ENCODE measurements at places on chromosomes 2 and 18.
A peak's percentile ranks its signal among the peaks of the same experiment; 100 is the strongest.

- no peak for DNase-seq
Observed at GRCh38 chr18:78406743-78407465, 572.7 kb upstream of the SALL3 start.

- no peak for DNase-seq
Observed at GRCh38 chr2:57907411-57907810, 139.2 kb upstream of the VRK2 start.

GRCh38 chr18:62523631-62524439 is 1.0 kb downstream of the ZCCHC2 start:
- DNase-seq, result peak; percentile 42

GRCh38 chr2:174076040-174076439 is 110.9 kb upstream of the SP3 start:
- DNase-seq, result no peak

DNA sequence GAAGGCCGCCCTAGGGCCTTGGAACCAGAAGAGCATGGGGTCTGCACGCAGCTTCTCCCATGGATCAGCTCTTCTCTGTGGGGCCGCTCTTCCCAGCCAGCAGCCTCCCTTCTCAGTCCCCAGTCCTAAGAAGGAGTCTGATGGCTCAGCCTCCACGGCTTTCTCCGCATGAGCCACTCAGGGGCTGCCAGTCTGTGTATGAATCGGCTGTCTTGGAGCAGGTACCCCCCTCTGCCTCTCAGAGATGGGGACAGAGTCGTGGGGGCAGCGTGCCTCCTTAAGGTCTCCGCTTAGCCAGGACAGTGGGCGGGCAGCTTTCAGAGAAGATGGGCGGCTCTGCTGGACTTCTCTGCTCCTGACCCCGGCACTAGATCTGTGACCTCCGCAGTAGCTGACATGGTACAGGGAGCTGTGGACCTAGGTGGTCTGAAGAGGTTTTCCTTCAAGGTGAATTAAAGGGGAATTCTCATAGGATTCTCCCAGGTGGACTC is 21.6 kb downstream of the INPP5D start:
- no peak for DNase-seq

DNA sequence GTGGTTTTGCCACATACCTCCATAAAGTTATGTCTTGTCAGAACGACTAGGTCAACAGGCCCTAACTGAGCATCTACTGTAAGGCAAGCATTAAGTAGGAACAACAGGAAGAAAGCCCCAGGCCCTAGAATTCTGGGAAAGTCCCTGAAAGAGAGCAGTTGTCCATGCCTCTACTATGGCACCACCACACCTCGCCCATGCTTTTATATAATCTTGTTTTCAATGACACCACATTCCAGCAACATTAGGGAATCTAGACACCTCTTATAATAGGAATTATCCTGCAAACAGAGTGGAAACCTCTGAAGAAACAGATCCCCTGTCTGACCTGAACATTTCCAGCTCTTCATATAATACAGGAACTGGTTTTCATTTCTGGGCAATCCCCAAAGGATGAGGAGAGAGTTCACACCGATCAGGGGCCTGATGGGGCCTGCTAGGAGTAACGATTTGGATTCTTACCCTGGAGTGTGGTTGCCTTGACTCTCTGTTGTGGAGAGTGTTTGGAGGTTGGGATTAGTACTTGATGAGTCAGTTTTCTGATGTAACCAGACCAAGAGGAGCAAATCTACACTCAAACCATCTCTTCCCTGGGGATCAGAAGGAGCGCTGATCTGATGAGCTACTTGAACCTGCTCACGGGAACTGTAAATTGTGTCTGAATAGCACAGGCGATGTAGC is 31.9 kb upstream of the CEP68 start:
- no peak for DNase-seq

GRCh38 chr2:80896576-80896975 is 592.0 kb upstream of the LRRTM1 start:
- DNase-seq, result no peak

- no peak for DNase-seq
Observed at GRCh38 chr18:24695168-24695567, 234.7 kb downstream of the HRH4 start.

DNA sequence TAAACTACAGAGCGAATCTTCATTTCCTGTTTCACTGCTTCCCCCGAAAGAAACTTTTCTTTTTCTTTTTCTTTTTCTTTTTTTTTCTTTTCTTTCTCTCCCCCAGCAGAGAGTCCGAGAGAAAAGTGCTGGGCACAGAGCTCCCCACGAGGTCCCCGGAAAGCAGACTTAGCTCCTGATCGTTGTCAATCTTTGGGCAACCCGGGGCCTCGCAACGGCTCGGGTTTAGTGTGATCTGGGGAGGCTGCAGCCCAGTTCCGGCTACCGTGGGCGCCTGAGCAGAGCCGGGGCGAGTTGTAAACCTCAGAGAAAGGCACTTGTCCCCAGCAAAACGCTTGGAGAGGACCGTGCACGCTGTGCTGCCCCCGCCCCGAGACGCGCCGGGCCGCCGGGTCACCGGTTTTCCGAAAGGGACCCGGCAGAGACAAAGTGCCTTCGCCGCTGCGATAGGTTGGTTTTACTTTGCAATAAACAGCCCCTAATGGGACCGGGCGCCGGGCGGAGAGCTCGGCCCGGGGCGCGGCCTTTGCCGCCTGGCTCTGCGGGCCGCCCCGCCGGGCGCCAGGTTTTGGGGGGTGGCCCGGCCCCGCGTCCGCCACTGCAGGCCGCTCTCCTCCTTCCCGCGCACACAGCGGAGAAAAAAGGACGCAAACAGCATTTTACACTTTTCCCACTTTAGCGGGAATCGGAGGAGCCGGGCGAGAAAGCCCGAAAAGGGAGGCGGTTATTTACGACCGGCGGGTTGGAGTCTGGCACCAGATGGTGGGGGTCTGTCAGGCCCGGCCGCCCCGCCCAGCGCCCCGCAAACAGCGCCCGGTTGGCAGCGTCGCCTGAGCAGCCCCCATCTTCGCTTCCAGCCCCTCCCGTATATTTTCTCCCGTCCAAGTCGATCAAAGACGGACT is 136.0 kb downstream of the INSIG2 start:
- DNase-seq, result peak; percentile 24

- DNase-seq, result no peak
Observed at GRCh38 chr18:48367557-48367956, 41.6 kb downstream of the ZBTB7C start.

- no peak for DNase-seq
Observed at GRCh38 chr2:42930025-42930581, 137.7 kb upstream of the HAAO start.

DNA sequence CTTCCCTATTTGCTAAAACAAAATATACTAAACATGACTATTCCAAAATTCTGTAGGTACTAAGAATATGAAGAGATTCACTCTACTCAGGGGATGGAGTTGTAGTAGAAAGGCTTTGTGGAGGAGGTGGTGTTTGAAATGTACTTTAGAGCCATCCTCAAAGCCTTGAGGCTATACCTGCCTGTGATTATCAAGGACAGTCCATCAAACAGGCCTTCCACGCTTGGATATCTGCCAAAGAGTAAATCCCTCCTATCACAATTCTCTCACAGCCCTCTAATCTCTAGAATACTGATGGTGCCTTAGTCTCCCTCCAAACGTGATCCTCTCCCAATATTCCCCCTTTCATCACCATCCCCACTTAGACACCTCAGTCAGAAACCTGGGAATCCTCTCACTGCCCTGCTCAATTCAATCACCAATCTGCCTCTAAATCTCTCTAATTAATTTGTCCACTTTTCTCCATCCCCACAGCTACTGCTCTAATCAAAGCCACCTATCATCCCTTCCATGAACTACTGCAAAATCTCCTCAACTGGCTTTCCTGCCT is 13.1 kb downstream of the SOS1 start:
- DNase-seq, result no peak

- DNase-seq, result no peak
Observed at GRCh38 chr2:68912732-68913131, 40.0 kb downstream of the GKN2 start.

DNA sequence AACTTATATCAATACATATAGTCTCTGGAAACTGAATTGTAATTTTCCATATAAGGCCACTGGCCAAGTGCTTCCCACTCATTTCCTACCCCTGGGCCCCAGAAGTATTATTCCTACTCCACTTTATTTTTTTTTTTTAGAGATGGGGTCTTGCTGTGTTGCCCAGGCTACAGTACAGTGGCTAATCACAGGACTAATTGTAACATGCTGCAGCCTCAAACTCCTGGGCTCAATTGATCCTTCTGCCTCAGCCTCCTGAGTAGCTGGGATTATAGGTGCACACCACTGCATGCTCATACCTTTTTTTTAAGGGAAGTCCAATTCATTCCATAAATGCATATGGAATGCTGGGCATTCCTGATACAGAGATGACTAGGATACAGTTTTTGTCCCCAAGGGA is 6.4 kb upstream of the CNNM4 start:
- no peak for DNase-seq

DNA sequence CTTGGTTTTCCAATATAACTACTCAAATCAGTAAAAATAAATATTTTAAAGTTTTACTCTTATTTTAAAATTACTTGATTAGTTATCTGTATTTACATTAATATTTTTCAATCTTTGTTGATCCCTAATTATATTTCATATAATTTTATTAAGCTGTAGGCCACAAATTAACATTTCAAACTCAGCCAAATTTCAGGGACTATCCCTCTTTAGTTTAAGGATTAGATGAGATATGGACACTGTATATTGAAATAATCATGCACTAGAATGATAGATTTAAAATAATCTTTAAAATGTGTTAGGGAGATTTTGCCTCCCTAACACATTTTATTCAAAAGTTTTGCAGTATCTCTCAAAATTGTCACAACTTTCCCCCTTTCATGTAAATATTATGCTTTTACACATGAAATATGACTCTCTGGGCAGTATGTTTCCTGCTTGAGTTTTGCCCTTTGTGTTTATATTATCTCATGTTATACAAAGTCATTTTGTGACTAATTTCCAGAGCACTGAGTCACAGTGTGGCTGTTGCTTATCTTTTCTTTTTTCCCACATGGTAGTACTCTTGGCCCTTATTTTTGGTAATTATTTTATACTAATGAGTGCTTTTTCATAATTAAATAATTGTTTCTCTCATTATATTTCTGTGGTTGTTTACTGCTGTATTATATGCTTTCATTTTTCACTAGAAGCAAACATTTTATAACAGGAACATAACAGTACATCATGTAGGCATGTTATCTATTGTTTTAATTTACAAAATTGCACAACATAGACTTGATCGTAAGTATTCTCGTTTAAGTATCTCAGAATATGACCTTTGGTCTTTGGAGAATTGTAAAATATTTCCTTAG is 1.2 kb downstream of the TFPI start:
- no peak for DNase-seq

Data from activated gamma-delta T cell treated with Interleukin-2 at 50 U/mL for 16 hours (primary cell).